Foreskin fibroblast (primary cell): ENCODE measurements at places on chromosomes 5 and 9.

- no peak for DNase-seq
Observed at GRCh38 chr5:179769271-179769670, 24.5 kb upstream of the LTC4S start.

DNA sequence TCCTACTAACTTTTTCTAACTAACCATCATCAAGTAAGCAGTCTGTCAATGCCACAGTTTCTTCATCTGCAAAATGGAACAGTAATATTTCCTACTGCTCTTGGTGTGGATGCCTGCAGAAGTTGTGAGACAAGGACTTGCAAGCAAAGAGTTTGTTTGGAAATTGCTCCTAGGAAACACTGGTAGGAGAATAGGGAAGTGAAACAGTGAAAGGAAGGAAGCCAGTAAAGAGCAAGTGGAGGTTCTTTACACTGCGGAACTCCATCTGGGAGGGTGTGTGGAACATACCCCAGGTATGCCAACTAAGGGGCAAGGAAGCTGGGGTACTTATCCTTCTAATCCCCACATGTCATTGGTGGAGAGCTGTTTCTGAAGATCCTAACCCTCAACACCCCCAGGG, 119.9 kb downstream of the FOXD1 start:
- no peak for DNase-seq

DNA sequence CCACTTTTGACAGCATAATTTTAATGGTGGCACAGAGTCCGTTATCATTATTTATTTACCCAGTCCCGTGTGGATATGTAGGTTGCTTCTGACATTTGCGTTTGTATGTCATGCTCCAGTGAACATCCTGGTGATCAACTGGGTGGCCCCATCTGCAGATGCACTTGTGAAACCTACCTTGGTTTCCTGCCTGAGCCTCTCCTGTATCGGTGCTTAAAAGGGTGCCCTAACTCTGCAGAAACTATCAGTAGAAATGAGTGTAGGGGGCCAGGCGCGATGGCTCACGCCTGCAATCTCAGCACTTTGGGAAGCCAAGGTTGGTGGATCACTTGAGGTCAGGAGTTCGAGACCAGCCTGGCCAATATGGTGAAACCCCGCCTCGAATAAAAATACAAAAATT, 92.1 kb upstream of the IER5L start:
- no peak for DNase-seq

DNA sequence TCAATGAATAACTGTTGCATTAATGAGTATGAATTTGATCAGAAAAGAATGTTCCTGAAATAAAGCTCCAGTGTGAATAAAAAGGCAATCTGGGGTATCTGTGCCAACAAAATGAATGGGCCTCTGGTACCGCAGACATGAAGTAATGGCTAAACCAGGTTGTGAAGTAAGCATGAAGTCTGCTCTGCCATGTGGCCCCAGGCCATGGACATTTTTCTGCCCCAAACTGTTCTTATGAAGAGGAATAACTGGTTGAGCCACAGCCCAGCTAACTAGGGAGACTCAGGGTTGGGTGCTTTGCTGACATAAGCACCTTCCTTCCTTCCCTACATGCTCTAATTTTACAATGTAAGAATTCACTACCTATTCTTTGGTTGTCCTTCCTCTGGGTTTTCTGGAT, 147.4 kb upstream of the LRRTM2 start:
- DNase-seq: no peak

DNA sequence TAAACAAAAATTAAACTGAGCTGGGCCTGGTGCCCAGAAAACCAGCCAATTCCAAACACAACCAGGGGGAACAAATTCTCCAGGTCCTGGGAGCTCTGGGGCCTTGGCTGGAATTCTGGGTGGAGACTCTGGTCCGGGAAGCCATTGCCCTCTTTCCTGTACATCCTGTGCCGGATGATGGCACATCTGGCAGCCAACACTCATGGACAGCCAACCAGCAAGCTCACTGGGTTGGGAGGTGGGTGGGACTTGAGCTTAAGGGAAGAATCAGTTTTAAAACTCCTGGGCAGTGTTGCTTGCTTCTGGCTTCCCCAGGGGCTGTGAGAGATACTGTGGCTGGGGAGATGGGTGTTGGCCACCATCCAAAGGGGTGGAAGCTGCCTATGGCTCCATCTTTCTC, 56.1 kb downstream of the PCDH1 start:
- no peak for DNase-seq

DNA sequence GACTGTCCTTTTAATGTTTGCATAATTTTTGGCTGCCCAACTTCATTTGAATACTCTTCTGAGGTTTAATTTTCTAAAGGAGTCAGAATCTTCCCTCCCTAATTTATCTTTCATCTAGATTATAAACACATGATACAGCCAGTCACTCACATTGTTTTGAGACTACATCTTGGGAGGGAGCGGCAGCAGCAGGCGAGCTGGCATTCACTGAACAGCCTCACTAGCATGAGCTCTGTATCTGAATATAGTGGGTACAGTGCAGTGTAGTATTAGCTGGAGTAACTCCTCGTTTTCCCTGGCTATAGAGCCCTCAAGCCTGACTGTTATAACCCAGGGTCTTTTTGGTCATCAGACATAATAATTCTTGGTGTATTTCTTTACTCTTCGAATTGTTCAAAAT, 969.2 kb upstream of the COX7C start:
- no peak for DNase-seq

GRCh38 chr5:181052672-181053487, 12.8 kb downstream of the BTNL9 start:
- DNase-seq: peak; percentile 40

DNA sequence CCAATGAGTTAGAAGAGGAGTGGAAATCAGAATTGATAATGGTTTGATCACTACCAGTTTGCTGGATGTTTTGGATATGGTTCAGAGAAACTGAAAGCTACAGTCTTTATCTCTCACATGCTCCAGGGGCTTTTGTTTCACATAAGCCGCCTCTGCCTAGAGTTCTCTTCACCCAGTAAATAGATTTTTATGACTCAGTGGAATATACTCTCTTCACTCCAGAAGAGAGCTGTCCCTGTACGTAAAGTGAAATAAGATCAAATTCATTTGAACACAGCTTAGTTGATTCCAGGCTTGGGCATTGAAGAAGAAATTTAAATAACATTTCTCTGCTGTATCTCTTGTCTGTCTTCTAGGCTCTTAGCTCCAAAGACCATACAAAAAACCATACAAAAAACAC, 184.9 kb downstream of the TRPM3 start:
- DNase-seq: no peak

DNA sequence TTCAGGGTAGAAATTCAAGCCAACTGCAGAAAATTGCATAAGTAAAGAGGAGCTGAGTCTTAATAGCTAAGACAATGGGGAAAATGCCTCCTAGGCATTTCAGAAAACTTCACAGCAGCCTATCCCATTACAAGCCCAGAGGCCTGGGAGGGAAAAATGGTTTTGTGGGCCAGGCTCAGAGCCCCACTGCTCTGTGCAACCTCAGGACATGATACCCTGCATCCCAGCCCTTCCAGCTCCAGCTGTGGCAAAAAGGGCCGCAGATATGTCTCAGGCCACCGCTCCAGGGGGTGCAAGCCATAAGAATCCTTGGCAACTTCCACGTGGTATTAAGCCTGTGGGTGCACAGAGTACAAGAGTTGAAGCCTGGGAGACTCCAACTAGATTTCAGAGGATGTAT, 387.0 kb downstream of the ARRDC3 start:
- no peak for DNase-seq

GRCh38 chr5:126752081-126752785, 24.7 kb upstream of the LMNB1 start:
- no peak for DNase-seq

GRCh38 chr9:3793971-3794383, 268.2 kb upstream of the RFX3 start:
- peak; percentile 43 for DNase-seq

GRCh38 chr9:116285320-116285719, 131.7 kb downstream of the PAPPA start:
- DNase-seq: no peak

- peak; percentile 77 for DNase-seq
Observed at GRCh38 chr9:95506678-95507463, 9.9 kb downstream of the PTCH1 start.

GRCh38 chr9:93324191-93324834, 127.2 kb upstream of the FAM120A start:
- DNase-seq: no peak

GRCh38 chr9:137630126-137630525, 11.3 kb downstream of the EHMT1 start:
- peak; percentile 53 for DNase-seq

- no peak for DNase-seq
Observed at GRCh38 chr9:971901-972500, 4.5 kb upstream of the DMRT3 start.

- peak; percentile 4 for DNase-seq
Observed at GRCh38 chr5:91849069-91849468, 466.0 kb upstream of the ARRDC3 start.
